ENCODE measurements at places on chromosomes 6 and 20. TPM values are rescaled to one million over a fixed set of nuclear protein-coding genes. Genes with fewer than 3 reads are reported as not detected.

The MACROD2 gene
- under 0.01 TPM for total RNA-seq

The HLA-DPB1 gene
- 26.8 TPM for total RNA-seq

The IMPG1 gene
- total RNA-seq = not detected

The MDFI gene
- 1.3 TPM for total RNA-seq

The STXBP5 gene
- total RNA-seq = 40.8 TPM

The FBXO5 gene
- total RNA-seq = 4.5 TPM

The RBCK1 gene
- total RNA-seq = 74.6 TPM

The SLC22A7 gene
- total RNA-seq = not detected

The BPIFA1 gene
- not detected for total RNA-seq

The MTG2 gene
- total RNA-seq = 19.9 TPM

The CALHM5 gene
- total RNA-seq = 17.2 TPM

The MCHR2 gene
- not detected for total RNA-seq

The FNDC1 gene
- 0.19 TPM for total RNA-seq

The FAM217A gene
- total RNA-seq = not detected

The MRAP2 gene
- total RNA-seq = 3.7 TPM

The DDR1 gene
- 46.8 TPM for total RNA-seq

The CNR1 gene
- 0.28 TPM for total RNA-seq

The INSM1 gene
- not detected for total RNA-seq

The LINC00237 gene
- not detected for total RNA-seq

The ABHD16B gene
- not detected for total RNA-seq

The ELOVL5 gene
- 76.1 TPM for total RNA-seq

The LPA gene
- total RNA-seq = under 0.01 TPM

The NUP153 gene
- 25.9 TPM for total RNA-seq

The SLC29A1 gene
- total RNA-seq = 28.6 TPM

The ADGRF4 gene
- total RNA-seq = 0.28 TPM

The ME1 gene
- 11.3 TPM for total RNA-seq

The TSPYL4 gene
- 7.6 TPM for total RNA-seq

The ALDH8A1 gene
- total RNA-seq = 0.85 TPM

The ORC3 gene
- total RNA-seq = 27.4 TPM

The RSPH4A gene
- under 0.01 TPM for total RNA-seq

The C20orf141 gene
- not detected for total RNA-seq

The WFDC10B gene
- total RNA-seq = not detected

The MED23 gene
- 28.9 TPM for total RNA-seq

The ILRUN gene
- 34.1 TPM for total RNA-seq

The NOTCH4 gene
- 1.5 TPM for total RNA-seq

Measured in regular cardiac myocyte (primary cell).